ENCODE measurements at places on chromosomes 2 and 18. TPM values are rescaled to one million over a fixed set of nuclear protein-coding genes. Genes with fewer than 3 reads are reported as not detected.

Gene CHRNG
- not detected for total RNA-seq

Gene SLC1A4
- 7.4 TPM for total RNA-seq

Gene GKN2
- total RNA-seq: not detected

Gene RNF125
- total RNA-seq: 9.1 TPM

Gene MTLN
- 35.4 TPM for total RNA-seq

Gene CKAP2L
- total RNA-seq: 1.4 TPM

Gene REG1A
- total RNA-seq: 1.2 TPM

Gene MC2R
- not detected for total RNA-seq

Gene ZEB2
- total RNA-seq: 35.9 TPM

Gene RUFY4
- 0.55 TPM for total RNA-seq

Gene OSBPL1A
- 4.1 TPM for total RNA-seq

Gene ESPNL
- total RNA-seq: 0.31 TPM

Gene ICOS
- total RNA-seq: not detected

Gene TBR1
- total RNA-seq: not detected

Gene IL36B
- total RNA-seq: not detected

Gene CASP8
- 12.6 TPM for total RNA-seq

Gene FOSL2
- total RNA-seq: 17.6 TPM

Gene CRYGD
- total RNA-seq: not detected

Gene KIF3C
- total RNA-seq: 0.98 TPM

Gene KLHL14
- not detected for total RNA-seq

Gene ORC2
- 6.6 TPM for total RNA-seq

Gene MEP1B
- not detected for total RNA-seq

Gene RPIA
- 2.2 TPM for total RNA-seq

Gene C1QL2
- not detected for total RNA-seq

Gene NEU2
- total RNA-seq: not detected

Gene VWA3B
- total RNA-seq: 0.24 TPM

Gene DQX1
- total RNA-seq: not detected

Gene CPS1
- total RNA-seq: 1,407 TPM

Gene PID1
- 95.4 TPM for total RNA-seq

Gene DNER
- not detected for total RNA-seq

Gene MYO1B
- total RNA-seq: 235 TPM

Gene C18orf63
- not detected for total RNA-seq

Gene IMP4
- total RNA-seq: 130 TPM

Gene MALL
- total RNA-seq: 2.5 TPM

Gene APLF
- total RNA-seq: 2.1 TPM

Gene ADRA2B
- total RNA-seq: 1.7 TPM

Gene DCAF17
- total RNA-seq: 8.1 TPM

Gene KCNG2
- total RNA-seq: not detected

Gene CAVIN2
- total RNA-seq: 8.5 TPM

Gene CCDC178
- not detected for total RNA-seq

Gene LCLAT1
- 11.5 TPM for total RNA-seq

Gene CYTIP
- total RNA-seq: 2.3 TPM
